GM12891 (cell line): ENCODE measurements at places on chromosomes 2 and 18.

GRCh38 chr2:211766689-211767088 lies 771.9 kb downstream of the ERBB4 start:
- DNase-seq: no peak

- no peak for DNase-seq
These were observed 252.1 kb downstream of the CYP26B1 start for GRCh38 chr2:71895320-71896161.

- peak; percentile 30 for DNase-seq
These were observed 83.0 kb downstream of the LPIN1 start for GRCh38 chr2:11829324-11829946.

DNA sequence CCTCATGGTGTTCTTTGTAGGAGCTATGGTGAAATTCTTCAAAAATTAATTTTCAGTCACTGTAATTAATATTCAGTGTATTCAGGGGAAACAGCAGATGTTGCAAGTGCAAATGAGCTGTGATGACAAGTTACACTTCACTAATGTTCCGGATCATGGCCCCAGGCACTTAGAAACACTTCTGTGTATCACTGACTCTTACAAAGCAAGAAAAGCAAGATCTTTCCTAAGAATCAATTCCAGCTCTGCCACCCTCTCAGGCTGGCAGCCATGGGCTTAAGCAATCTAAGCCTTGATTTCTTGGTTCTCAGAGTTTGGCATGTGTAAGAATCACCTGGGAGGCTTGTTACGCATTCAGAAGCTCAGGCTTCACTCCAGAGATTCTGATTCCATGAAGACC lies 78.0 kb downstream of the MARCHF4 start:
- no peak for DNase-seq

- no peak for DNase-seq
These were observed 345.6 kb downstream of the AKAIN1 start for GRCh38 chr18:4851301-4851976.

DNA sequence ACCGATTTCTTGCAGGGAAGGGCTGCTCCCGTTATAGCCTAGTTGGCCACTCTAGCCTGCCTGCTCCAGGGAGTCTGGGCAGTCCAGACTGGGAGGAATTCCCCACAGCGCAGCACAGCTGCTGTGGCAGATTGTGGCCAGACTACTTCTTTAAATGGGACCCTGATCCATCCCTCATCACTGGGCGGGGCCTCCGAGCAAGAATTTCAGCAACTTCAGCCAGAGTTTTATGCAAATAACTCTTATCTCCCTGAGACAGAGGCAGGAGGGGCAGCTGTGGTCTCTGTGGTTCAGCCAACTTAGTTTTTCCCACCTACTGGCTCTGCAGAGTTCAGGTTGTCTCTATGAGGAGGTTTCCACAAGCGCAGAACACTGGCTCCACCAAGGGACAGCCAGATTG lies 1583.2 kb downstream of the SUCLG1 start:
- DNase-seq: no peak

- no peak for DNase-seq
These were observed 27.7 kb downstream of the IMPA2 start for GRCh38 chr18:12008842-12009580.

- DNase-seq: no peak
These were observed 19.2 kb downstream of the CTDP1 start for GRCh38 chr18:79698668-79699335.

DNA sequence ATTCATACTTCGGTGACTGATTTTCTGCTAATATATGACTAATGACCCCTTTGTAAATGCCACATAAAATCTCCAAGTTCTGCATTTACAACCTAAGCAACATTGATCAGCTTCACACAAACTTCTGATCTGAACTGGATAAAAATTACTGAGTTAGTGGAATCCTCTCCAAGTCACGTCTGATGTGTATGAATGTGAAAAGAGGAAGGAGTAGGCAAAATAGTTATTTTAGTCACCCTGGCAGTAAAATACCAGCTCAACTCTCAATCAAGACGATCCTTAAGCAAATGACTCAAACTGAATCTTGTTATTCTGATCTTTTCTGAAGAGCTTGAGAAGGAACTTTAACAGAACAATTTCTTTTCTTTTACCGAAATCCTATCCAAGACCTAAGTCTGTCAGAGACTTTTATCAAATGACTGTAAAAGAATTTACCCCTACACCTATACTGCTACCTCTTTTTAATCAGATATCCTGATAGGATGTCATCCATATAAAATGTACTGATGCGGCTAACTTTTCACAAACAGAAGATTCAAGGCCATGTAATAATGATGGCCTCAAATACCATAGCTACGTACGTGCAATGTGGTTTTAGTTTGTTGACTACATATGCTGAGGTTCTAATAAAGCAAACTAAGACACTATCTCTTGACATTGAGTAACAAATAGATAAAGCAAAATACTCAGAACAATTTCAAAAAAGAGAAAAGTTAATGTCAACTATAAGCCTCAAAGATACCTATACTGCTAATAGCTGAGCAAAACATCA lies 23.7 kb downstream of the CUL3 start:
- DNase-seq: no peak

- DNase-seq: no peak
These were observed 142.7 kb downstream of the SCG2 start for GRCh38 chr2:223459328-223459939.

DNA sequence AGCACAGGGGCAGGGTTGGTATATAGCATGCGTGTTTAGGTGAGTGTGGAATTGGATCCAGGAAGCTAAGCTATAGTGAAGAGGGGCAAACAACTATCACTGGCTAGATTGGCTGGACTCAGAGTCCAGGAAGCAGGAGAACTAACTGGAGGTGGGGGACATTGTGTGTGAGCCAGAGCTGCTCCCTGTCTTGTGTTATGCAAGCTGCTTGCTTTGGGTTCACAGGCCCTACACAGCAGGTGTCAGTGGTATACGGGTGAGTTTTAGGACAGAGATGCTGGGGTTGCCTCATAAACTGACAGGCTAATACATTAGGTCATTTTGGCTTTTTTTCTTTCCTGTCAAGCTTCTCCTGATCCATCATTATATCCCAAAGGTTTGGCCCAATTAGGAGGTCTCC lies 87.5 kb downstream of the CCDC85A start:
- DNase-seq: no peak

GRCh38 chr2:69914950-69915945 lies at the start of gene MXD1:
Gene MXD1 (plus strand): TSS chr2:69915109. CDS start chr2:69915331, 222 bp downstream.
- no peak for DNase-seq

DNA sequence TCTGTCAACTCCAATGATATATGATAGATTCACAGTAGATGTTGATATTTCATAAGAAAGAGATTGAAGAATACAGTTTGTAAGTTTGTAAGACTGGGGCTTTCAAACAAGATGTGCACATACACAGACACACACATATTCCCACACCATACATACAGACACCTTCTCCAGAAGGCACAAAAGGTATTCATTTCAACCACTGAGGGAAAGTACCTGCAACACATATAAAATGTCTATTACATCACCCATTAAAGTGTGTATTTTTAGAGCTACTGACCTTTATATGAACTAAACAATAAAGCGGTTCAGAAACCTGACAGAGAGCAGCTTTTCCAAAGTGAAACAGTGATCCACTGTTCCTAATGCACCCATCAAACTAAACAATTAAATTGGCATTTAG lies 53.3 kb downstream of the CCDC148 start:
- no peak for DNase-seq

- DNase-seq: no peak
These were observed 1132.2 kb upstream of the FAM98A start for GRCh38 chr2:34731292-34731691.

DNA sequence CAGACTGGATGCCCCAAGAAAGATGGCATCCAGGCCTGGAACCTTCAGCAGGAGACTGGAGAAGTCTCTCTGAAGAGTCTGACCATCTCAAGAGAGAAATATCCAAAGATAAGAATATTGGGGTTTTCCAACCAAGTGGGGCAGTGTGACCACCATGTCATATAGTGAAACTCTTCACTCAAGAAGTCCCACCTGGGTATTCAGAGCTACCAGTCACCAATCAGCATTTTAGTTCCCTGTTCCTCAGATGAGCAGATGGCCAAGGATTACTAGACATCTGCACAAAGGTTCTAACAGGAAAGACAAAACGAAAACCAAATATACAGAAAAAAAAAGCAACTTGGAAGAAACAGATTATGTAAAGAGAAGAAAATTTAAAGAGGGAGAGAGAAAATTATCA lies 38.5 kb upstream of the CXCR4 start:
- no peak for DNase-seq

- DNase-seq: no peak
These were observed 108.3 kb downstream of the SMAD7 start for GRCh38 chr18:48842259-48843061.

DNA sequence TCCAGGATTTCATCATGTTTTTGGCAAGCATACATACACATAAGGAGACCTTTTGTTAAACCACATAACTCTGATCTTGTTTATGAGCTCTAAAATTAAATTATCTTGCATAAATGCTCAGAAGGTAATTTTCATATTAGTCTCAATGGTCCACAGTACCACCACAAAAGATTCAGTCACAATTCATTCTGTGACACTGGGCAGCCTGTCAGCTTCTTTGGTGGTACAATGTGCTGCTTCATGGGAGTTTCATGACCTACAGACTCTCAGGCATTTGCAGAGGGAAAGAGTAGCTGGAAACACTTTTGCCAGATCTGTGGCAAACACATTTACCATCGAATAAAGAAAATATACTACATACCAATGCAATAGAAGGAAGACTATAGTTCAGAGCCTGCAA lies 51.3 kb upstream of the ZNF397 start:
- no peak for DNase-seq

DNA sequence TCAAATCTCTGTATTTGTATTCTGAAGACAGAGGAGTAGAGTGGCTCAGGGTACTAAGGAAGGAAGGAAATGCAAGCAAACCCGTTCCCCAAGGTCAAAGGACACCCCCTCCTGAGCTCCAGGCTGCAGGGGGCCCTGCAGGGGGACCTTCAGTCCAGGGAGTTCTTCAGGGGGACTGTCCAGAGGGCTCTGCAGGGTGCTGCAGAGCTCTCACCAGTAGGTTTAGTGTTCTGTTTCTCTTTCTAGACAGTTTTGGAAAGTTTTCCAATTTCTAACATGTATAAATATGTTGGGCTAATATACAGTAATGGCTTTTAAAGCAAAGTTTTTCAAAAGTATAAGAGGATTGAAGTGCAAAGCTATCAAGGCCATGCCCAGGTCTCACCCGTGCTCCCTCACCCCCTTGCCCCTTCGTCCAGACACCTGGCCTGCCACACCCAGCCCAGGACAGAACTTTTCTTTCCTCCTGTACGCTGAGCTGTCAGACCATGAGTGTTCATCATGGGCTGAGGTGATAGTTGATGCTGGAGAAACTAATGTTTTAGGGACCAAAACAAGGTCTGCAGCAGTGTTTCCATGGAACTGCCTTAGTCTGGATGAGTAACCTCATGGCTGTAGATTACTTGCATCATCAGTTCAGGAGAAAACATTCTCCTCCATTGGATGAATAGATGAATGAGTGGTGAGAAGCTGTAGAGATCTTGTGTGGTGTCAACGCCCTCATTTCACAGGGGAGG lies 134.2 kb downstream of the GLI2 start:
- no peak for DNase-seq

GRCh38 chr2:136116151-136116812 lies 1.7 kb downstream of the CXCR4 start:
- no peak for DNase-seq

DNA sequence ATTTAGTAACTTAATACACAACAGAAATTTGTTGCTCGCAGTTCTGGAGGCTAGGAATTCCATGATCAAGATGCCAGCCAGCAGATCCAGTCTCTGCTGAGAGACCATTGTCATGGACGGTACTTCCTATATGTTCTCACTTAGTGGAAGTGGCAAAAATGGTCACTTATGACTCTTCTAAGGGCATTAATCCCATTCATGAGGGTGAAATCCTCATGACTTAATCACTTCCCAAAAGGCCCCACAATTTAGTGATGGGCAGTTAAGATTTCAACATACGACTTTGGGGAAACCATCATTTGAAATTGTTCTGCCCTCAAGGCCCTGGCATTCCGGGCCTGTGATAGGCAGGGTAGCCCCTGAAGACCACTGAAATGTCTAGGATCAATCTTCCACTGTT lies 23.0 kb downstream of the BZW1 start:
- no peak for DNase-seq

DNA sequence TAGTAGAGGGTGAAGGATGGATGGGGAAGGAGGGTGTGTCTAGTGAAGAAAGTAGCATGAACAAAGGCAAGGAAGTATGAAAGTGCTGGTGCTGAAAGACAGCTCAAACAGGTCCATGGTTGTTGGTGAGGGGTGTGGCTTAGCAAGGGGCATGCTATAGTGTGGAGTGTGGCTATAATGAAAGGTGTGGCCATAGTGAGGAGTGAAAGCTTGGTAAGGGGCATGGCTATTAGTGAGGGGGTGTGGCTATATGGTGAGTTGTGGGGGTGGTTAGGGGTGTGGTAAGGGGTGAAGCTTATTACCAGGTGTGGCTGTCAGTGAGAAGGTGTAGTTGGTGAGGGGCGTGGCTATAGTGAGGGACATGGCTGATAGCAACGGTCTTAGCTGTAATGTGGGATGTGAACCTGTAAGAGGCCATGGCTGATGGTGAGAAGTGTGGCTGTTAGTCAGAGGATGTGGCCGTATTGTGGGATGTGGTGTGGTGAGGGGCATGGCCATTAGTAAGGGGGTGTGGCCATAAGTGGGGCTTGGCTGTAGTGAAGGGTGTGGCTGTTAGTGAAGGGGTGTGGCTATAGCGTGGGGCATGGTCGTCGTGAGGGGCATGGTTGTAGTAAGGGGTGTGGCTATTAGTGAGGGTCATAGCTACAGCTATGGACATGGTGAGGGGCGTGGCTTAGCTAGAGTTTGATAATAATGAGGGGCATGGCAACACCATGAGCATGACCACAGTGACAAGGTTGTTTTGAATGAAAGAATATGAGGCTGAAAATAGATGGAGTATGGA lies 549.6 kb downstream of the FBXO15 start:
- DNase-seq: no peak

GRCh38 chr2:142306131-142306530 lies 175.3 kb upstream of the LRP1B start:
- DNase-seq: no peak

- DNase-seq: no peak
These were observed 29.3 kb upstream of the NFATC1 start for GRCh38 chr18:79366177-79367094.

- no peak for DNase-seq
These were observed 144.8 kb downstream of the SMAD7 start for GRCh38 chr18:48805826-48806535.

- DNase-seq: no peak
These were observed 6.3 kb upstream of the INO80D start for GRCh38 chr2:206092297-206092696.

DNA sequence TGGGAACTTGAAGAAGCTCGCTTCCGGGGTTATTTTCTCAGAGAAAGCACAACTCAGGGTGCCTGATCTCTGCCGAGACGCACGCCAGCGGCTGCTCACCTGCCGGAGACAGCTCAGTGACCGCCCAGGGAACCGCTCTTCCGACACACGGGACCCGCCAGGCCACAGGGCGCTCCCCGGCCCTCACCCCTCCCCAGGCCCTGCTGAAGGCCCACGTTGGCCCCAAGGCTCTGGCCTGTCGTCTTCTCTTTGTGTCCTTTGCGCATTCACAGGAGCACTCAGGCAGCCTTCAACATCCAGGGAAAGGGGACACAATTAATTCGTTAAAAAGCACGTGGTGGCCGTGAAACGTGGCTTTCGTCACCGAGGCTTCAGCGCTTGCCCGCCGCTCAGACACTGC lies 276.3 kb upstream of the SALL3 start:
- no peak for DNase-seq

- DNase-seq: no peak
These were observed 1245.6 kb upstream of the CELF4 start for GRCh38 chr18:38811209-38811608.
